ENCODE measurements at places on chromosomes 4 and X.

- DNase-seq, result no peak
Measured at GRCh38 chr4:8345053-8345945, 75.7 kb downstream of the HTRA3 start.

DNA sequence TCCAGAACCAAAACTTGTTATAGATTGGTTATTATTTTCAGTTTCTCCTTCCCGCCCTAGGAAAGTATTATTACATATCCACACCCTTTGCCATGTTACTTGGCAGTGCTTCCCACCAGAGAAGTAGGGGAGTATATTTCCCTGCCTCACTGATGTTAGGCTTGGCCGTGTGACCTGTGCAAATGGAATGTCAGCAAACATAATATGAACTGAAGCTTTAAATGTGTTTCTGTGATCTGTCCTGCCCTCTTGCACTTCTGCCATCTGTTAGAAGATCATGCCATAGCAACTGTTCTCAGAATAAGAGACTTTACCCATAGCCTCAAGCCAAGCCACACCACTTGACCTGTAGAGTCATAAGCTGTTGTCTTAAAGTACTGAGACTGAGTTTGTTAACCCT lies 36.7 kb upstream of the NEUROG2 start:
- no peak for DNase-seq

GRCh38 chrX:107632346-107632745 lies 4.0 kb downstream of the PRPS1 start:
- DNase-seq, result no peak

- DNase-seq, result no peak
Measured at GRCh38 chr4:173243321-173243720, 74.7 kb downstream of the GALNT7 start.

DNA sequence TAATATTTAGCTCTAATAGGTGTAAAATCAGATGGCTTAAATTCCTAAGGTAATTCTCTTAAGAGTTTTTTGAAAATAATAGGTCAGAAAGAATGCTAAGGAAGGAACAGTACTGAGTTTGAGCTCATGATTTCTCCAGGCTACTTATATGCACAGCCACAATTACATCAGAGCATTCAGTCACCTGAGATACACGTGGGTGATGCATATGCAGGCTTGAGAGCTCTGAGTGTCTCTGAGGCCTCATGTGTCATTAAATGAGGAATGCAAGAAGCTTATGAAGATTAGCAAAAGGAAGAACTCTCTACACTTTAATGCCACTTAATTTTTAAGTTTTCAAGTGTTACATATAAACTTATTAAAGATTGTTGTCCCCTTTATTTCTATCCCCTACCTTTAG lies 124.0 kb upstream of the STIM2 start:
- DNase-seq, result no peak

GRCh38 chr4:9989918-9990635 lies 31.2 kb downstream of the SLC2A9 start:
- DNase-seq, result no peak

GRCh38 chr4:177107288-177107921 lies 202.3 kb upstream of the NEIL3 start:
- no peak for DNase-seq

DNA sequence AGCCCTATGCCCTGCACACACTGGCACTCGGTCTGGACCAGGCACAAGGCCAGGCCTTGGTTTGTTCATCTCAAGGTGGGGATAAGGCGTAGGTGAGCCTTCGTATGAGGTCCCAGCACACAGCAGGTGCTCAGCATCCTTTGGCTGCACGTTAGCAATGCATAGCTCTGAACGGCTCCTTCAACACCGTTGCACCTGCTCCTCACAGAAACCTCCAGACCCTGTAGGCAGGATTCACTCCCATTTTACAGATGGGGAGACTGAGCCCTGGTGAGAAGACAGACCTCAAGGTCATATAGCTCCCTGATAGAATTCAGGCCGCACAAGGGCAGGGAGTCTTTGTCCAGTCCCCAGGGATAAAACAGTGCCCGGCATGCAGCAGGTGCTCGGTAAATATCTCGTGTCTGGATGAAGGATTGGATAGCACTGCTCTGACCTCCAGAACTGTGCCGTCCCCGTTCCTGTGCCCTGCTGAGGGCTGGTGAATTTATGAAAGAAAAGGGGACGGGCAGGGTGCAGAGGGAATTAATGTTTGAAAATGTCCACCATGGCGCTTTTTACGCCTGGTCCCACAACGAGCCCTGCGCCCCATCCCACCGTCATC lies 2.4 kb downstream of the PPP2R2C start:
- no peak for DNase-seq

DNA sequence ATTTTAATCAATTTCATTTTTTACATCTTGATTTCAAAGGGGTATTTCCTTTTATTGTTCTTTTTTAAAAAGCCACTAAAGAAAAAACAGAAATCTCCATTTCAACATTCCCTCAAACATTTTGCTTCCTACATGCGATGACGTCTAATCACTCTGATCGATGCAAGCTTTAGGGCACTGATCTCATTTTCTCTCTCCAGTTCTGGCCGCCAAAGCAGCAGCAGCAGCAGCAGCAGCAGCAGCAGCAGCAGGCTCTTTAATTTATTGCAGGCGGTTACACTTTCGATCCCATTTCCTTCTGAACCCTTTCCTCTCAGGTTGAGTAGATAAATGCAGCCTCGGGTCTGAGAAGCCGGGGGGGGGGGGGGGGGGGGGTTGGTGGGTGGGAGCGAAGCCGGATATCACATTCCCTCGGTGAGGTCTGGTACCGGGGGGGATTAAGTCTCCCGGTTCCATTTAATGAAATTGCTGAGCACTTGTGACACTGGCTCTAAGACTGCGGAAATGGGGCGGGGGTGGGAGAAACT lies 3.4 kb upstream of the PCDH7 start:
- DNase-seq, result no peak
